ENCODE measurements at places on chromosomes 16 and 17. TPM values are rescaled to one million over a fixed set of nuclear protein-coding genes. Genes with fewer than 3 reads are reported as not detected.

DNA sequence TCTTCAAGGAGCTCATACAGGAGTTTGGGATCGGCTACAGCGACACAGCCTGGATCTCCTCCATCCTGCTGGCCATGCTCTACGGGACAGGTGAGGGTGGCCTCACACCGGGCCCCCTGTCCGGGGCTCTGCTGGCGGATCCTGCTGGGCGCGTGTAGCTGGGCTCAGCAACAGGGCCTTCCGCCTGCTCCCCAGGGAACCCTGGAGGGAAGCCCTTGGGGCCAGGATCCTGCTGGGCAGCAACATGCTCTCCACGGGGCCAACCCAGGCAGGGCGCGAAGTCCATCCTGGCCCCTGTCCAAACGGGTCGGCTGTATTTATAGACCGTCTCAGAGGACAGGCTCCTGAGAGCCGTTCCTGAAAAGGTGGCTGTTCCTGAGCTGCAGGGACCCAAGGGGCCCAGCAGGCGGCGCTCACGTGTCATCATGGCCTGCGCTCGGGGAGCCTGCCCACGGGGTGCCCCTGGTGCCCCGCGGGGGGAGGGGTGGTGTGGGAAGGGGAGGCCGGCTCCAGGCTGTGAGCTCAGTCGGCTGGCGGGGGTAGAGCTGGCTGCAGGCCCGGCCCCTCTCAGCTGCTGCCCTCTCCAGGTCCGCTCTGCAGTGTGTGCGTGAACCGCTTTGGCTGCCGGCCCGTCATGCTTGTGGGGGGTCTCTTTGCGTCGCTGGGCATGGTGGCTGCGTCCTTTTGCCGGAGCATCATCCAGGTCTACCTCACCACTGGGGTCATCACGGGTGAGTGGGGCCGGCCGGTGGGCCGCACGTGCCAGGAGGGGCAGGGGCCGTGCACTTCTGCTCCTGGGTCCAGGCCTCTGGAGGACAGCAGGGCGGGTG lies 7.5 kb downstream of the SLC16A3 start:
- DNase-seq = peak; percentile 74

DNA sequence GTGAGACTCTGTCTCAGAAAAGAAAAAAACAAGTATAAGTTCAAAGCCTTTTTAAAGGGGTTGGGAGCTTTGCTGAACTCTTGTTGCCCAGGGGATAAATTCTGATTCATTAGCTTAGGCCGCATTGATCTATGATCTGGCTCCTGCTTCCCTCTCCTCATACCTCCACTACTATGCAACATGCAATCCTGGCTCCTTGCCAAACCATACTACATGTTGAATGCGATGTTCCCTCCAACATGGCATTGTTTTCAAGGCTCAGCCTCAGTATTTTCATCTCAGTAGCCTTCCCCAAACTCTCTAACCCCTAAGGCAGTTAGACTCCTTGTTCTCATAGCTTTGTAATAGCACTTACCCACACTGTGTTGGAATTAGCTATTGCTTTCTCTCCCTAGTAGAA lies 6.2 kb downstream of the REXO5 start:
- DNase-seq = no peak

DNA sequence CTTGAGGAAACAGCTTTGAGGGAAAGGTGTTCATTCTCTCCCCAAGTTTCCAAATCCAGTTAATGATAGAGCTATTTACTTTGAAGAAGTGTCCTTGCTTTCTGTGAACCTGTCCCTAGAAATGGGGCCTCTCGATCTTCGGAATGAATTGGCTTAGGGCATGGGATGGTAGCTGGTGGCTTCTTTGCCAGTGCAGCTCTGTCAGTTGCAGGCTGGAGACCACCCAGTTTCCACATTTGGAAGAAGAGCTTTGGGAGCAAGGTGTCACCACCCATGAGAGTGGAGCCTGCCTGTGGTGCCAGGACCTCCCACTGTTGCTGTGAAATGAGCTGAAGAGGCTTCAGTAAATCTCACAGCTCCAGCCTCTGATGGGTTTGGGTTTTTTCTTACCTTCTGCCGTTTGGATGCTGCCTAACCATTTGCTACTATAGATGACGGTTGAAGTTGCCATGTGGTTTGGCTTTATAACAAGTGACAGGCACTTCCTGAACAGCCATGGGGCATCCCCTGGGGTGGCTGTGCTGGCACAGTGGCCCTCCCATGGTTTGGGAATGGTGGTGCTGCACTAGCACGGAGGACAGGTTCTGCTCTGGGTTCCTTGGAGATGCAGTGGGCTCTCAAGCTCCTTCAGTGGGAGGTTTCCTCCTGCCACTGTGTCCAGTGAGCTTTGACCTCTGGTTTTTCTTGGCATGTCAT lies 19.5 kb upstream of the SLC5A10 start:
- DNase-seq = no peak

GRCh38 chr17:46733837-46734475 lies 84.5 kb downstream of the WNT3 start:
- no peak for DNase-seq

DNA sequence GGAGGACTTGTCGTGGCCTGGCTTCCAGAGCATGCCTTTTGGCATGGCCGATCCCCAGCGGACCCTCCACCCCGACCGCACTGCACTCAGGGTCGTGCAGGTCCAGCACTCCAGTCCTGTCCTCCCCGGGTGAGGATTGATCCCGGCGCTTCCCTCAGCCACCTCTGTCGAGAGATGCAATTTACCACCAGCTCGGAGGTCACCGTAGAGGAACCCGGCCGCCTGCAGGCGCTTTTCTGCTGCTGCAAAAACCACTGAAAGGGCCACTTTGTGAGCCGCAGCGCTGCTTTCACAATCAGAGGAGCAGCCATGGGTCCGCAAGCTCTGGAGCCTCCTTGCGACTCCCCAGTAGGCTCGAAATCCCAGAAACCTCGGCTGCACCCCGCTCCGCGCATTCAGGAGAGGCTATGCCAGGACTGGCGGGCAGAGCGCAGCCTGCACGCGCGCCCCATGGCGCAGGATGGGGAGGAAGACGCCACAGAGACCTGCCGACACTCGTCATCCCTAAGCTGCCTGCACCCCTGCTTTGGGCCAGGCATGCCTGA lies 134.2 kb downstream of the HS3ST2 start:
- no peak for DNase-seq

DNA sequence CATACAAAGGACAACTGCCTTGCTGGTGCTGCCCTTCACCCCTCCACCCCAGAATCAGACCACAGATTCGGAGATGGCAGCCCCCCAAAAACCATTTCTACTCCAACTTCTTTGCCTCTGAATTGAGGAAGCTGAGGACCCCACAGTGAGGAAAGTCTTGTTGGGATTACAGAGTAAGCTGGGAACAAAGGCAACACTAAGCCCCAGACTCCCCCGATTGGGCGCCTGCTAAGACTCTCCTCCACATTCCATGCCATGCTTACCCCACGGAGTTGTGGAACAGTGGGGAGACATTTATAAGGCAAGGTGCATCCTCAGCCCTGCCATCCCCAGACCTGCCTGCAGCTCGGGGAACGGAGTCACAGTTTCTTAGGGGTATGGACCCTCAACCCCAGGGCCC lies 1.9 kb downstream of the GIT1 start:
- no peak for DNase-seq

GRCh38 chr16:46961373-46962353 lies 11.8 kb downstream of the DNAJA2 start:
- peak; percentile 17 for DNase-seq

- DNase-seq = no peak
These were observed 469.6 kb downstream of the SLC39A11 start for GRCh38 chr17:72622661-72623433.

DNA sequence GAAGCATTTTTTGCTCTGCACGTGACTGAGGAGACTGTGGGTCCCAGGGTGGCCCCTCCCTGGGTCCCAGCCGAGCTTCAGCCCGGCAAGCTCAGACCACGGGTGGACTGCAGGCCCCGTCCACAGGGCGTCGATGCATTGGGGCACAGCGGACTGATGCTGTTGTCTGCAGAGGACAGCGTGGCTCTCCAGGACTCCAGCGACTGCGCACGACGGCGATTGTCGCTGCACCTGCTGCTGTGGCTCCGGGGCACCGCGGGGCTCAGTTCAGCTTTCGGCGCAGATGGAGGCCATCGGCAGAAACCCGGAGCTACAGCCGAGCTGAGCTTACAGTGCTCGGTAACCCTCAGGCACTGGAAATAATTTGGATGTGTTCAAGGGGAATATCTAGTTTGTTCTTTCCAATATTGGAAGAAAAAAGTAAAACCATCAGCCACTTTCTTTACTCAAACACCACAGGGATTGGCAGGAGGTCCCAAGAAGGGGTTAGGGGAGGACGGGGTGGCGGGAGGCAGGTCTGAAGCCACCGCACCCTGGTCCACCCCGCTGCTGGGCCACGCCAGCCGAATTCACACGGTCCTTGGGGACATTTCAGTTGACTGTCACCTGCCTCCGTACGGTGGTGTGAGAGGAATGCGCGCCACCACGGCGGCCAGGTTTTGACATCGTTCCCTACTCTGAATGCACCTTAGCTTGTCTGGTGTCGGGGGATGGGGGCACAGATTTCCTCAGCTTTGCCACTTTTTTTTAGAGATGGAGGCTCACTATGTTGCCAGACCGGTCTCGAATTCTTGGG lies 88.7 kb upstream of the RPH3AL start:
- DNase-seq = no peak

Gene CLEC18A
- 0.99 TPM for total RNA-seq

GRCh38 chr16:65908568-65908967 lies 457.9 kb upstream of the CDH5 start:
- no peak for DNase-seq

DNA sequence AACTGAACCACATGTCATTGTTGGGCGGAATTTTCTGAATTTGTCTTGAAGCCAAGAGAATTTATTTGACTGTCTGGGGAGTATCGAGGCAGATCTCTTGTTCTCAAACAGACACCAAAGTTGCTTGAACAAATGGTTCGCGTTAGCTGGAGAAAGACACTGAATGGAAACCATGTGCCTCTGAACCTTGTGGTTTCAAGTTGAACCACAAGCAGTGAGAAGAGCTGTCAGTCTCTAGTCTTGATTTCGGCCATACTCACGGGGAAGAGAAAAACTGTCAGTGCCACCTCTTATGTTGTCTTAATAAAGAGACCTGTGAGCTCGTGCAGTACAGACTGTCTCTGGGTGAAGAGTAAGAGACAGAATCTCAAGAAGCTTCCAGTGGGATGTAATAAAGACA lies 886.5 kb upstream of the SOX9 start:
- no peak for DNase-seq

Gene GAST
- not detected for total RNA-seq

DNA sequence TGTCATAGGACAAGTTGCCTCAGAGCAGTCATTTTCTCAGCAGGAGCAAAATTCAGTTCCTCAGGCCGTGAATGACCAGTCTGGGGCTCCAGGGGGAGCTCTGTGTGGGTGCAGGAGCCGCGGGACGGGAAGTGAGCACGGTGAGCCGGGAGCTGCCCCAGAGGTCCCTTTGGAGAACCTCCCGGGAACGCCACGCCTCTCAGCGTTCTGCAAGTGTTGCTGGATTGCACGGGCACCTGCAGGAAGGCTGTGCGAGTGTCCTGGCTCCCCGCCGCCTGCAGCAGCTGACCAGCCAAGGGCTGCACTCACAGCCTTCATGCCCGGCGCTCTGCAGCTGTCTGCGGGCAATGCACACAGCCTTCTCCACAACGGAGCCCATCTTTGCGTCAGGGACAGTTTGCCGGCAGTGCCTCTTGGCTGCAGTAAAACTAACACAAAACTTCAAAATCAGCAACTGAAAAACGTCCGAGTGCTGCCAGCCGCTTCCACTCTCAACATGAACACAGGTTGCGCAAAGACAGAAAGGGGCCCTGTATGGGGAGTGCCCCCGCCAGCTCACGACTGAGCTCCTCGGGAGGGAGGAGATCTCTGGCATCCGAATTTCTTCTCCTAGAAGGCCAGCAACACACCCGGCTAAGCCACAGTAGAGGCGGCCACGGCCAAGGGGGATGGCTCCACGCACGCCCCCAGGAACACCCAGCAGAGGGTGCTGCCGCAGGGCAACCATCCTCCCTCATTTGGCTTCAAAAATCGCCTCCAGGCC lies 16.0 kb downstream of the NDUFAF8 start:
- DNase-seq = no peak

DNA sequence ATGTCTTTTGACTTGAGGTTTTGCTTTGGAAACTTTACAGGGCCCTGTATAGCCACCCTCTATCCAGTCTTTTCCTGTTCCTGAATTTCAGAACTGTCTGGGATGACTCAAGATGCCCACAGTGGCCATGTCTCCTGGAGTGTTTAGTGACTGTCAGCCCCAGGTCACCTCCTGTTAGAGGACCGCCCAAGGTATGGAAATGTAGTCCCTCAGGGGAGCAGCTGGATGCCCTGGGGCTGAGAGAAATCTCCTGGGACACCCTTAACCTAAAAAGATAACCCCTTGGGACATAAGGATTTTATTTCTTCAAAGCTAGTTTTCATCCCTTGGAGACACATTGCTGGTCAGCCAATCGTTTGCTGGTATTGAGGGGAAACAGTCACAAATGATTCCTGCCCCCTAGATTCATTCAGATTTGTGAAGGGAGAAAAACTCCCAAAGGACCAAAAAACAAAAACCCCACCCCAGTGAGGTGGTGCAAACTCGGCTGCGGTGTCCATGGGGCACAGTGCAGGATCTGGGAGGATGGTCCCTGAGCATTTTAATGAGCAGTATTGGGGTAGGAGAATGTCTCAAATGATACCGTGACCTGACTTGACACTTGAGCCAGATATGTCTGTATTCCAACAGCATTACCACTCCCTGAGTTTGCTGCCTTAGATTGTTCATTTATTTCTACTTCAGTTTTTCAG lies 1.7 kb downstream of the ZNF267 start:
- peak; percentile 16 for DNase-seq

GRCh38 chr17:77779711-77780539 lies 178.6 kb upstream of the TNRC6C start:
- DNase-seq = no peak

GRCh38 chr17:4931963-4932362 lies at the start of gene GP1BA:
TSS of gene GP1BA (plus strand) at chr17:4932277. CDS start at chr17:4932605, 328 bp downstream.
- DNase-seq = no peak

DNA sequence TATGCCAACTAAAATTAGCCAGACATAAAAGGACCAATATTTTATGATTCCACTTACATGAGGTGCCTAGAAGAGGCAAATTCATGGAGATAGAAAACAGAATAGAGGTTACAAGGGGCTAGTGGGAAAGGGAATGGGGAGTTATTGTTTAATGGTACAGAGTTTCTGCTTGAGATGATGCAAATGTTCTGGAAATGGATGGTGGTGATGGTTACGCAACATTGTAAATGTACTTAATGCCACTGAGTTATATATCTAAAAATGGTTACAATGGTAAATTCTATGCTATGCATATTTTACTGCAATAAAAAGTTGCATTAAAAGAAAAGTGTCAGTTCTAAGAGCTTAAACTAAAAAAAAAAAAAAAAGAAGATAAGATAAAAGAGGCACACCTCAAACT lies 17.9 kb downstream of the MT1X start:
- DNase-seq = no peak

DNA sequence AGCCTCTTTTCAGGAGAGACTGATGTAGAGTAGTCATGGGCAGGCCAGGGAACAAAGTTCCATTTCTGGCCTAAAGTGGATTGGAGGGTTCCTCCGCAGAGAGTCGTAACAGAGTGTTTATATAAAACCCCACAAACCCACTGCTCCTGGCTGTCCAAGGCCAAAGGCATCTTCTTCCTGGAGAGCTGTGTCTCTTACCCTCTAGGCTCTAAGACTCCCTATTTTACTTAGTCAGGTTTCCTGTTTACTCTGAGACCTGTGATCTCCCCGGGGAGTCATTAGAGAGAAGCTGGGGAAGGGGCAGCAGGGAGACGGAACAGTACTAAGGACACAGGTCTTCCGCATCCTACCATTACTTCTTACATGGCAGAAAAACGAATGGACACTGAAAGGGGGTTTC lies 69.5 kb downstream of the HIC1 start:
- DNase-seq = no peak

GRCh38 chr17:5027916-5028315 lies 7.3 kb downstream of the SLC52A1 start:
- DNase-seq = no peak

Gene RCVRN
- not detected for total RNA-seq

Measured in activated CD4-positive, alpha-beta T cell treated with anti-CD3 and anti-CD28 coated beads, Interleukin-2, amount 10 ng/mL, durations not matched to agents 7 days and 5 days (primary cell).